ENCODE measurements at places on chromosomes 7 and 10.

GRCh38 chr10:99742701-99743100 is 10.7 kb downstream of the CUTC start:
- no peak for DNase-seq

- DNase-seq: no peak
These were observed 61.8 kb downstream of the PTPRN2 start for GRCh38 chr7:158525648-158526484.

DNA sequence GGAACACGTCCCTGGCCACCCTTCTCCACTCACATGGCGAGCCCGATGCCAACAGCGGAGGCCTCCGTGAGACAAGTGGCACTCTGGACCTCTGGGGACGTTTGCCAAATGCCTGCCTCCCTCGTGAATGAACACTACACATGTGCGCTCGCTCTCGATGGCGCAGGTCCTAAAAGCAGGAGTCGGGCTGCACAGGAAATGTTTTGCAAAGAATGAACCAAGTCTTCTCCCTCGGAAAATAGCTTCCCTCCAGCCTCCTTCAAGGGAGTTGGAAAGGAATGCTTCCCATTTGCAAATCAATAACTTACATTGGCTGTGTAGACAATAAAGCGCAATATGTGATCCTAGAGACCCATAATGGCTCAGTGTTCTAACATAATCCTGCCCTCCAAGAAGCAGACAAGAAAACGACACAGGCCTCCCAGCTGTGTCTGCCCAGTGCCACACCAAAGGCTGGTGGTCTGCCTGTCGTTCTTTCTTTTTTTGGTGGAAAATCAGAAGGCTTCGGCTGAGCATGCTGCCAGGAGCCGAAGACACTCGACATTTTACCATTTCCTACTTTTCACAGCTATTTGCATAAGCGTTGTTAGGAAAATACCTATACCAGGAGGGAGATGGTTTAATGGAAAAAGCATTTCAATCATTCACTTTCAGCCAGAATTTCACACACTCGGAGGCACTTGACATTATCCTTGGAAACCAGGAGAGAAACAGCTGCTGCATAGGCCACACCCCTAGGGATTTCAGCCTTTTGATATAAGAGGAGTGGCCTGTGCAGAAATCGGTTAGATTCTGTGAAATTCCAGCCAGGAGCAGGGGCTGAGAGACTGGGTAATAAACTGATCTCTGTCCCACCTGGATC is 38.4 kb downstream of the ATXN7L1 start:
- no peak for DNase-seq

GRCh38 chr7:16851829-16852228 is 30.0 kb downstream of the AGR3 start:
- no peak for DNase-seq

GRCh38 chr7:27103489-27104226 is 1.2 kb upstream of the HOXA2 start:
- no peak for DNase-seq

DNA sequence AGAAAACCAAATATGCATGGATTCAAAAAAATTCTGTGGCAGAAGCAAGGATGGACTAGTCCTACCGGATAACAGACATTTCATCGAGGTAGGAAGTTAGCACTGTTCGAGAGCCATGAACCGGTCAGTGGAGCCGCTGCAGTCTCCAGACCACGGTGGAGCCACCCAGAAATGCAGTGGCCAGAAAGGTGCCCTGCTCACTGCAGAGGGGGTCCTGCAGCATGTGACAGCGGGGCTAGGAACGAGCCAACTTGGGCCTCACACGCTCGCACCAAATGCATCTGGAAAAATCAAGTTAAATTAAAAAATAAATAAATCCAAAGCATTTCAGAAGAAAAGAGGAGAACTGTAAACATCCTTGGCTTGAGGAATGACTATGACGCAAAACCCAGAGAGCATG is 13.1 kb upstream of the CFAP46 start:
- DNase-seq: no peak

DNA sequence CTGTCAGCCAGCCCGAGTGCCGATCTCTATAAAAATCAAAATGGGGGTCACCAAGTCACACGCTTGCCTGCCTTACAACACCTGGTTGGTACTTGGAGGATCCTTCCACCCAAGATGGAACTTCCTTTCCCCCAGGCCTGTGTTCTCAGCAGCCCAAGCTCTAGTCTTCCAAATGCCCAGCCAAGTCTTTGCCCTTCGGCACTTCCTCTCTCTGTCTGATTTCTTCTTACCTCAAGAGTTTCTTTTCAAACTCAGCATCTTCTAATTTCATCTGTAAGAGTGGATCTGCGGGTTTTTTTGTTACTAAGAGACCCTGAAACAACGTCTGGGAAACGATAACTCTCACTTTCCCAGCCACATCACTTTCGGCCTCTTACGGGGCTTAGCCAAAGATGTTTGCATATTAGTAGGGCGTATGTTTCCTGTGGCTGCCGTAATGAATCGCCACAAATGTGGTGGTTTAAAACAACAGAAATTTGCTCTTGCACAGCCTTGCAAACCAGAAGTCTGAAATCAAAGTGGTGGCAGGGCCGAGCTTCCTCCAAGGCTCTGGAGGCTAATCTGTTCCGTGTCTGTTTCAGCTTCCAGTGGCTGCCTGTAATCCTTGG is 219.9 kb downstream of the TCF7L2 start:
- peak; percentile 53 for DNase-seq

GRCh38 chr7:29282819-29283414 is 88.3 kb downstream of the CHN2 start:
- DNase-seq: no peak

DNA sequence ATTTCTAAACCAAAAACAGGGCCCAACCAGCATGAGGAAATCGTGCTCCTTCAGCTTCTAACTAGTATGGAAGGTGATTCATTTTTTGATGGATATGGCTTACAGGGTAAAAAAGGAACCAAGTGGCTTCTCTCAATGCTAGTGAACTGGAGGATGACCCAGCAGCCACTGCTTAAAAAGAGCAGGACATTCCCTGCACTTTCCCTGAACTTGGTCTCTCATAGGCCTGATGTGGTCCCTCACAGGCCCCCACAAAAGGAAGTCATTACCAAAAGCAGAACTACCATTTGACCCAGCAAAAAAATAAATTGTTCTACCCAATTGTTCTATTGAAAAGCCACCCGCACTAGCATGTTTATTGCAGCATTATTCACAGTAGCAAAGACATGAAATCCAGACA is 188.8 kb downstream of the CALN1 start:
- DNase-seq: no peak

- no peak for DNase-seq
These were observed 68.0 kb downstream of the CTTNBP2 start for GRCh38 chr7:117805241-117805640.

- DNase-seq: no peak
These were observed 203.6 kb downstream of the TCF7L2 start for GRCh38 chr10:113153493-113154102.

DNA sequence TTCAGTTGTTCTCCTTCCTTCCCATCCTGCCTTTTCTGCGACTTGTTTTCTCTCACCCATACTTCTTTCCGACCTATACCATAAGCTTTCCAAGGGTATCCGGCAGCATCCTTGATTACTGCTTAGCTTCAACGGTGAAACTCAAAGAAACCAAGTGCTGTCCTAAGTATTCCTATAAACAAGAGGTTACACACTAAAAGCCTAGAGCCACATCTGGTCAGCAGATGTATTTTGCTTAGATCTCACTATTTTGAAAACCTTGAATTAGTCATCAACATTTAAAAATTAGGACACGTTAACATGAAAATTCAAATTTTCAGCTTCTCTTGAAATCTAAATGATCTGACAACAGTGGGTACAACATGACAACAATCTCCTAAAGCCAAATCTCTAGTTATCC is 20.0 kb downstream of the ARHGAP21 start:
- DNase-seq: no peak

DNA sequence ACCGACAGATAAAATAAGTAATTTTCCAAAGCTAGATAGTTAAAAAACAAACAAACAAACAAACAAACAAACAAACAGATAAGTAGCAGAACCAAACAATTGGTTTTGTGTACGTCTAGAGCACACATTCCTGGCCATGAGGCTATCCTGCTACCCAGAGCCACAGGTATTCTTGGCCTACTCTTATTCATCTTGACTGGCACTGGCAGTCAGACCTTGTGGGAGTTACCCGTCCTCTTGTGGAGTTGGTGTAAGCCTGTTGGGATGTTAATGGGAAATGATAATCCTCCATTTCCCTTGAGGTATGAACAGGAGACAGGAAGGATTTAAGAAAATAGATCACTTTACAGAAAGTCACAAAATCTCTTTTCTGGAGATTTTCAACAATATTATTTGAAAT is 142.4 kb upstream of the MEOX2 start:
- no peak for DNase-seq

- no peak for DNase-seq
These were observed 116.0 kb upstream of the PFKP start for GRCh38 chr10:2951235-2951835.

DNA sequence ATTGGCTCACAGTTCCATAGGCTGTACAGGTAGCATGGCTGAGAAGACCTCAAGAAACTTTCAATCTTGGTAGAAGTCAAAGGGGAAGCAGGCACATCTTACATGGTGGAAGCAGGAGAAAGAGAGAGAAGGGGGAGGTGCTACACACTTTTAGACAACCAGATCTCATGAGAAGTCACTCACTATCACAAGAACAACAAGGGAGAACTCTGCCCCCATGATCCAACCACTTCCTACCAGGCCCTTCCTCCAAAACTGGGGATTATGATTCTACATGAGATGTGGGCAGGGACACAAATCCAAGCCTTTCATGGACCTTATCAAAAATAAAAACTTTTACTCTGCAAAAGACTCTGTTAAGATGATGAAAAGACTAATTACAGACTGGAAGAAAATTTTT is 183.2 kb upstream of the TRIM24 start:
- no peak for DNase-seq

GRCh38 chr7:4713183-4713784 is 31.2 kb downstream of the FOXK1 start:
- DNase-seq: peak; percentile 22

DNA sequence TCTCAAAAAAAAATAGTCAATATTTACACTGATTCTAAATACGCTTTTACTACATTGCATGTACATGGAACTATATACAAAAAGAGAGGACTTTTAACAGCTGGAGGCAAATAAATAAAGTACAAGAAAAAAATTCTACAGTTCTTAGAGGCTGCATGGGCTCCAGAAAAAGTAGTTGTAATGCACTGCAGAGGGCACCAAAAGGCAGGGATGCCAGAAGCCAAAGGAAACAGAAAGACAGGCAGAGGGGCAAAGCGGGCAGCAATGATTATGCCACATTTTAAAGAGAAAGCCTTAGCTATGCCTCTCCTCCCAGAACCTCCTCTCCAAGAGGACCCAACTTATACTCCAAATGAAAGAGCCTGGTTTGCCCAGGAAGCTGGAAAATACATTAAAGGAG is 11.6 kb upstream of the ADCK2 start:
- no peak for DNase-seq

DNA sequence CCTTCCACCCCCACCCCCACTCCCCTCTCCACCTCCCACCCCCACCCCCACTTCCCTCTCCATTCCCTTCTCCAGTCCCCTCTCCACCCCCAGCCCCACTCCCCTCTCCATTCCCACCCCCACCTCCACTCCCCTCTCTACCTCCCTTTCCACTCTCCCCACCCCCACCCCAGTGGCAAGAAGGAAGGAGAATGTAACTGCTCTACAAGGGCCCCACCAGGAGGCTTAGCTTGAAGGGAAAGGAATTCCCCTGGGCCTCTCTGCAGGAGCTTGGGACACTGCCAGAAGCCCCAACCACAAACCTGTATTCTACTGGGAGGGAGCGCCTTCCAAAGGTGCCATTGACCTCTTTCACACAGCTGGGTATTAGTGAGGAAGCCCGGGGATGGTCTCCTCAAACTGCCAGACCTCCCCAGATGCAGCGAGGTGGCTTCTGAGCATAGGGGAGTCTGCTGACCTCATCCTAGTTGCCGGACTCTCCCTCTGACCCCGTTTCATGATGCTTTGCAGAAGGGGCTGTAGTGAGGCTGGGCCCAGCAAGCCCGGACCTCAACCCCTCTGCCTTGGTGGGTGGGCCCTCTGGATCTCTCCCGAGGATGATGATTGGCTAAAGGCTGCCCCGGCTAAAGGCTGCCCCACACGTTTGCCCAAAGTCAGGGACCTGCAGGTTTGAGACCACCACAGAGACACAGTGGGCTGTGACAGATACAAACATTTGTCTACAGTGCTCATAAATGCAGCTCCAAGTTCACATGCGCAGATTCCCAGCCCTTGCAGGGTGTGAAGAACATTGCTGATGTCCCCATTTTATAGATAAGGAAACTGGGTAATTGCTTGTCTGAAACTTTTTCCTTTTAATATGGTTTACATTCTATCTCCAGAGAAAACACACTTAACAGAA is 2.9 kb downstream of the DEPP1 start:
- DNase-seq: no peak

DNA sequence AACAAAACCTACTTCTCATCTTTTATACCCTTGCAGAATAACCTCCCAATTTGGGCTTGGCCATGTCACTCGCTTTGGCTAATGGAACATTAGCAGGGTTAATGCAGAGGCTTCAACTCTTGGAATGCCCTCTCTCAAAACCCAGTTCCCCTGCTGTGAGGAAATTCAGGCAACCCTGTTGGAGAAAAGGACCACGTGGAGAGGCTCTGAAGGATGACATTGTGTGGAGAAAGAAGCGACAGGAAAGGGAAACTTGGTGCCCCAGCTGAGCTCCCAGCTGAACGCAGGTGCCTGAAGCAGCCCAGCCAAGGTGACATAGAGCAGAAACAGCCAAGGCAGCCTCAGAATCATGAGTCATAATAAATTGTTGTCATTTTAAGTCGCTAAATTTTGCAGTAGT is 214.2 kb upstream of the GHITM start:
- DNase-seq: no peak

- DNase-seq: no peak
These were observed 54.3 kb upstream of the ECHDC3 start for GRCh38 chr10:11687779-11688447.

DNA sequence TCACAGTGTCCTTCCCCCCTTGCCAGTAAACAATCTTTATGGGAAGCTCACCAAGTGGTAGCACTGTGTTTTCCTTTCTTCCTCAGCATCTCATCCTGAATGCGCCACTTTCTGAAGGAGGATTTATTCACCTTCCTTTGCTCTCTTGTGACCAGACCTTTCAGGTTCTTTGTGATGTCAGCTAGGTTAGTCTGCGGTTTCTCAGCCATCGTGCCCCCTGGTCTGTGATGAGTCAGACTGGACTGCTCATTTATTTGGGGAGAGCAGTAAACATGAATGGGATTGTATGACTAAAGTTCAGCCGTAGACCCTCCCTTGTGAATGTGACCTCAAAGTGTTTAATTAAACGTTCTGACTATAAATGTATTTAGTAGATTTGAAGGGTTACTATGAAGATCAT is 235.1 kb upstream of the CELF2 start:
- no peak for DNase-seq

- no peak for DNase-seq
These were observed 45.4 kb downstream of the BLVRA start for GRCh38 chr7:43803865-43804264.

- no peak for DNase-seq
These were observed 3.2 kb upstream of the TMEM139 start for GRCh38 chr7:143281529-143281928.

GRCh38 chr10:52472406-52473146 is 158.5 kb downstream of the DKK1 start:
- DNase-seq: no peak
